Activated T-cell treated with anti-CD3 and anti-CD28 coated beads, Interleukin-2, amount 50 U/mL, for 48 hours (primary cell): ENCODE measurements at places on chromosomes 12 and 14.

GRCh38 chr12:121365416-121366062 lies 13.3 kb upstream of the ANAPC5 start:
- DNase-seq, result no peak

- no peak for DNase-seq
Measured at GRCh38 chr12:49515266-49515665, 23.6 kb upstream of the KCNH3 start.

DNA sequence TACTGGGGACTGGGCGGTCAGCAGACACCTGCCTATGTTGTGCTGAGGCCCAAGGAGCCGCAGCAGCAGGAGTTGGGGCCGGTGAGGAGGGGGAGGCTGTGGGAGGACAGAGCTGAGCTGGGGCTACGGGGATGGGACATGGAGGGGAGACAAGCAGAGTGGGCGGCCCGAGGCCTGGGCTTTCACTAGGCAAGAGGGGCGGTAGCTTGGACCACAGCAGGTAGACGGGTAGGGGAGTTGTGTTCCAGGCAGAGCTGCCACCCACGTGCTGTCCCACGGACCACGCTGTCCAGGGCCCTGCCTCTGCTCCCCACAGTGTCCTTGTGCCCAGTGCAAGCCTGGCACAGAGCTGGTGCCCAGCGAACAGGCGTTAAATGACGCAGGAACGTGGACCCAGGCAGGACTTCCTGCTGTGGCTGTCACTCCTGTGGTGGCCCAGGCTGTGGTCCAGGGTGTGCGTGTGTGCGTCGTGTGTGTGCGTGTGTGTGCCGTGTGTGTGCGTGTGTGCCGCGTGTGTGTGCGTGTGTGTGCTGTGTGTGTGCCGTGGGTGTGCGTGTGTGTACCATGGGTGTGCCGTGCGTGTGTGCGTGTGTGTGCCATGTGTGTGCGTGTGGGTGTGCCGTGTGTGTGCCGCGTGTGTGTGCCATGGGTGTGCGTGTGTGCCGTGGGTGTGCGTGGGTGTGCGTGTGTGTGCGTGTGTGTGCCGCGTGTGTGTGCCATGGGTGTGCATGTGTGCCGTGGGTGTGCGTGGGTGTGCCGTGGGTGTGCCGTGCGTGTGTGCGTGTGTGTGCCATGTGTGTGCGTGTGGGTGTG lies 6.8 kb downstream of the CEP170B start:
- no peak for DNase-seq

GRCh38 chr14:51457843-51458562 lies 193.7 kb upstream of the FRMD6 start:
- DNase-seq, result no peak

- no peak for DNase-seq
Measured at GRCh38 chr12:103933237-103933636, 3.0 kb downstream of the HSP90B1 start.

DNA sequence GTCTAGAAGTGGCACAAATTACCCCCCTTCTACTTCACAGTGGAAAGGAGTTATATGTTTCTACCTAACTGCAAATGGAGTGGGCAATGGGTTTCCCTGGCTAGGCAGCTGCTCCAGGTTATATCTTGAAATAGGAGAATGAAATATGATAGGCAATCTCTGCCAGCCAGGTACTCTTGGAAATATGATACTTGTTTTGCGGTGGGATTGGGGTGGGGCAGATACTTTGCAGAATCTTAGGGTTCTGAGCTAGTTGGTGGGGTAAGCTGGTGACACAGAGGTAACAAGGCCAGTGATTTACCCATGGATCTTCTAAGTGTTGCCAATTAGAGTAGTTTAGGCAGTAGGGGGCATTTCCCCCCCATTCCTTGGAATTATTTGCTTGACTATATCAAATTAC lies 140.1 kb downstream of the ATP23 start:
- no peak for DNase-seq

- DNase-seq, result no peak
Measured at GRCh38 chr12:111454716-111455447, 49.2 kb downstream of the SH2B3 start.

- no peak for DNase-seq
Measured at GRCh38 chr12:94488463-94488862, 28.8 kb upstream of the CEP83 start.

DNA sequence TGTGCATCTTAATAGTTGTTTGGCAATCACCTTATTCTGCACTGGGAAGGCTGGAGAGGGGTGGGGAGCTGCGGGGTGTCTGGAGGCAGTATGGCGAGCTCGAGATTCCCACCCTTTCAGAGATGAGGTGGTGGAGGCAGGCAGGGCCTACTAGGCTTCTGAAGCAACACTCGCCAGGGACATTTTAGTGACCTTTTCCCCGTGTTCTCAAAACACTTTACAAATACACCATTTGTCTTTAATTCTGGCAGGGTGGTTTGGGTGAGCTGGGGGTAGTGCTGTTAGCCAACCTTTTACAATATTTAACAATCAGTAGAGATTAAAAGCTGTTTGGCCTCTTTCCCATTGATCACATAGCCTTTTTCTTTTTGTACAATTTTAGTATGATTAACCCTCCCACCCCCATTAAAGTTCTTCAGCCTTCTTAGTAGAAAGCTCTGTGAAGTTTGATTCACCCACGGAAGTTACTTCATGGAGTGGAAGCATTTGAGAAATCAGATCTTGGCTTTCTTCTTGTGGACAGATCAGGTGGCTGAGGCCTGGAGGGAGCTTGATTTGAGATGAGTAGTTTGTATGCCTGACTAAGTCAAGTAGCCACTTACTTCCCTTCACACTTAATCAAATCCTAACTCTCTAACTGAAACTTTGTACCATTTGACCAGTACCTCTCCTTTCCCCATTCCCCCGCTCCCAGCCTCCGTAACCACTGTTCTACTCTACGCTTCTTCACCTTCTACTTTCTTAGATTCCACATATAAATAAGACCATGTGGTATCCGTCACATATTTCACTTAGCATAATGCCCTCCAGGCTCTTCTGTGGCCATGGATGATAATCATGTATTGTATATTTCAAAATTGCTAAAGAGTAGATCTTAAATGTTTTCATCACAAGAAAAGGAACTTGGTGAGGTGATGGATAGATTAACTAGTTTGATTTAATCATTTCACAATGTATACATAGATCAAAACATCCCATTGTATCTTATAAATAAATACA lies 41.0 kb downstream of the TRAF3 start:
- DNase-seq, result peak; percentile 34

- DNase-seq, result no peak
Measured at GRCh38 chr12:119409043-119409442, 74.5 kb downstream of the CCDC60 start.

GRCh38 chr12:60209521-60209920 lies 613.7 kb downstream of the SLC16A7 start:
- no peak for DNase-seq

DNA sequence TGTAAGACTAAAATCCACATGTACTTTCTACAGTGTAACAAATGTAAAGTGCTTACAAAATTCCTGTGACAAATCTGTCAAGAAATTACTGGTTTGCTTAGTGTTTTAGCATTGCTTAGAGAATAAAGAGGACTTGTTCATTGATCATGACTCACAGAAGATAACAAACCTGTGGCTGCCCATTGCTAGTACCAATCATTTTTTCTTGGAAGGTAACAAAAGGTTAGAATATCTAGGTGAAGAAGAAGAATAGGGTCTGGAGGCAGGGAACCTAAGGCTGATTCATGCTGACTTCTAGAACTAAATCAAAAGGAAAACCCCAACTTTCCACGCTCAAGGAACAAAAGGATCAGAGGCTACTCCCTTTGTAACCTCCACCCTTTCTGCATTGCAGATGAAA lies 232.7 kb upstream of the ABCD2 start:
- no peak for DNase-seq

DNA sequence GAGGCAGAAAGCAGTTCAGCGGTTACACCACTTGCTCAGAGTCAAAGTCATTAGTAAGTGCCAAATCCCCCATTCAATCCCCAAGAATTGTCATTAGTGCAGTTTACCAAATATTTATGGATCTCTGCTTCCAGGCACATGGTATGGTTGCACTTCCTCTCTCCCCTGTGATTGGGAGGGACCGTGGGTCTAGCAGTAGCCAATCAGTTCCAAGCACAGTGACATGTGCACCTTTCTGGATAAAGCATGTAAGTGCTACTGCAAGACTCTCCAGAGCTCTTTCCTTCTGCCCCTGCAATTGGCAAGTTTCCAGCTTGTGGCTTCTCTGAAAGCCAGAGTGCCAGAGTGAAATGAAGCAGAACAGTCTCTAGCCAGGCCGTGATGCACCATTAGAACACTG lies 85.3 kb upstream of the FLRT2 start:
- DNase-seq, result no peak

- DNase-seq, result no peak
Measured at GRCh38 chr12:131065801-131066200, 112.1 kb downstream of the ADGRD1 start.

GRCh38 chr12:49496417-49497360 lies 42.1 kb upstream of the KCNH3 start:
- no peak for DNase-seq

DNA sequence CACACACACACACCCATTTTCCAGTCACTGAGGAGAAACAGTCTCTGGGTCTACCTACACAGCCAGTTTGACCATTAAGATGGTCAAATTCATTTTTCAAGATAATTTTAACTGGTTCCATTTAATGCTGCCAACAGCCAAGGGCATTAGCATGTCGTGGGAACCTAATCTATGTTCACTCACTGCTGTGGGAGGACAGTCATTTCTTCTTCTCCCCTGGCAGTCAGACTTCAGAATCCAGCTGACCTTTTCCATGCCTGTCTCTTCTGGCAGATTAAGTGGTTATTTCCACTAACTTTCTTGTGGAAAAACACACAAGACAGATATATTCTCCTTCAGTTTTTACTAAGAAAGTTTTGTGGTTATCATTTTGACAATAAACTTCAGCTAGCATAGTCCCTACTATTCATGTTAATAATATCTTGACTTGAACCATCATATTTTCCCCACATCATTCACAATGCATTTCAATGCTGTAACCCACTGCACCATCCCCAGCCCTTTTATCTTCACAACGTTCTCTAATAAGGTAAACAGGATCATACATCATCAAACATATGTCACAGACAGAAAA lies 82.2 kb downstream of the DAD1 start:
- no peak for DNase-seq

DNA sequence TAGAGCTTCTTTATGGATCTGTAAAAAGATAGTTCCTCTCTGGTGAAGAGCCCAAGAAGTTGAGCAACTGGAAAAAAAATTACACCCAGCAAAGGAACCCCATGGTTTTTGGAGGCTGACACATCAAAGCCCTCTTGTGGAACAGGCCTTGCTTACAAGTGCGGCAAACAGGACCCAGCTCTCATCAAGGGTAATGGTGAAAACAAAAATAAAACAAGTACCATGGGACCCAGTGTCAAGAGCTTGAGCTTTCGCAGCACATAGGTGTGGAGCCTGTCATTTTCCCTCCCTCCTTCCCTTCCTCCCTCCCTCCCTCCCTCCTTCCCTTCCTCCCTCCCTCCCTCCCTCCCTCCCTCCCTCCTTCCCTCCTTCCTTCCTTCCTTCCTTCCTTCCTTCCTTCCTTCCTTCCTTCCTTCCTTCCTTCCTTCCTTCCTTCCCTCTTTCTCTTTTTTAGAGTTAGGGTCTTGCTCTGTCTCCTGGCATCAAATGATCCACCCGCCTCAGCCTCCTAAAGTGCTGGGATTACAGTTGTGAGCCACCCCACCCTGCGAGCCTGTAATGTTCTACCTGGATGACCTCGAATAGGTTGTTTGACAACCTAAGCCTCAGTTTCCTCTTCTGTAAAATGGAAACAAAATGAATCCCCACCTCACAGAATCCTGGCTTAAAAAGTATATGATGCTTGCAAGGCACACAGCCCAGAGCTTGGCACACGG lies 114.3 kb upstream of the RPH3A start:
- no peak for DNase-seq

DNA sequence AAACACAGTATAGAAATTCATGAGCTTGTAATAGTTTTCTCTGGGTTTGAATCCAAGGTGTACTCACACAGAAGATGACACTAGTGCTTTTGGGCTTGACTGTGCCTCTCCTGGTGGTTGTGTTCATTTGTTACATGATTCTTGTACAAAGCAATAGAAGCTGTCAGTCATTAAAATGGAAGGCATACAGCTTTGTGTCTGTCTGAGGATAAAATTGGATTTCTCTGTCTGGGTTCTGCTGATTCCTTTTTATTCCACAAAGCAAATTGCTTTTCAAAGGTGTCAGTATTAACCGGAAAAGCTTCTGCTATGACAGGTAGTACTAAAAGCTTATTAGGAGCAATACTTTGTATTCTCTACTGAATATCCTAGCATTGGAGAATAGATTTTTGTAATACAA lies 361.2 kb downstream of the SLC6A15 start:
- DNase-seq, result no peak

GRCh38 chr12:54384591-54385041 lies at the start of gene ZNF385A:
ZNF385A (minus strand) TSS chr12:54384733; CDS start chr12:54384514, 219 bp downstream.
- no peak for DNase-seq

GRCh38 chr14:103436533-103436932 lies 51.3 kb downstream of the MARK3 start:
- no peak for DNase-seq

GRCh38 chr14:103122947-103123633 lies at the start of gene TNFAIP2:
TNFAIP2 (plus strand) TSS chr14:103123461; CDS start chr14:103126458, 2,997 bp downstream.
- DNase-seq, result no peak

- no peak for DNase-seq
Measured at GRCh38 chr12:124170760-124171159, 124.1 kb upstream of the RFLNA start.

DNA sequence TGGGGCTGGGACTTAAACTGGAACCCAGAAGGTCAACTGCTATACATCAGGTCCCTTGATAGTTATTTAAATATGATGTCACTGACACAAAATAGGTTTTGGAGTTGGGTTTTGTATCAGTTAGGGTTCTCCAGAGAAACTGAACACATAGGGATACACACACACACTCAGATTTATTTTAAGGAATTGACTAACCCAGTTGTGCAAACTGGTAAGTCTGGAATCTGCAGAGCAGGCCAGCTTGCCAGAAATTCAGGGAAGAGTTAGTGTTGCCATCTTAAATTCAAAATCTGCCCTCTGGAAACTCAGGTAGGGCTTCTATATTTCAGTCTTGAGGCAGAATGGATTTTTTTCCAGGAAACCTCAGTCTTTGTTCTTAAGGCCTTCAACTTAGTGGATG lies 36.9 kb downstream of the MAPK1IP1L start:
- no peak for DNase-seq

DNA sequence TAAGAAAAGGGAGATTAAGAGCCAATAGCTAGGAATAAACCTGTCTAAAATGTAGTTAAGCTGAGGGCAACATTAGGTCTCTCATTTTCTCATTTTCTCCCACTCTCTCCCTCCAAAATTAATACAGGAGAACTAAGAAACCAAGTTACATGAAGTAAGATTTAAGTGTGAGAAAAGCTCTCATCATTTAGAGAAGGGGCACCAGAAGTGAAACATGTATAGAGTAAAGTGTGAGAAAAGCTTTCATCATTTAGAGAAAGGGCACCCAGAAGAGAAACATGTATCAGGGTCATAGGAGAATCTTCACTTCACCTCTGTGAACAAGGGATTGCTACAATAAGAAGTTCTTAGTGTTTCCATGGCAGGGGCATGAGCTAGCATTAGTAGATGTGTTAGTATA lies 132.4 kb upstream of the CNTN1 start:
- no peak for DNase-seq

DNA sequence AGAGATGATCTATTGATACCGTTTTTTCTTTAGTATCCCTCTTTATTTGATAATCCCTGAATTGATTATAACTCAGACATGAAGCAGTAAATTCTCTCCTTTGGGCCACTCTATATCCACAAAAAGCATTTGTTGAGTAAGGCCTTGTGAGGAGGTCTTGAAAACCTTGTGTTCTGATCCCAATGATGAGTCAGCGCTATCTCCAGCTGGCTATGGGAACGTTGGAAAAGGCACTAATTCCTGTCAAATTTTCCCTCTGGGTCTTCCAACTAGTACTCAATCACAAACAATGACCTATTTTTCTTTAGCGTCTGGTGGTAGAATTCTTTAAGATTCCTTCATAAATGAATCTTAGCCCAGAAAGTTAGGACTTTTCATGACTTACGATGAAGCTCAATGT lies 168.4 kb upstream of the LRIG3 start:
- DNase-seq, result no peak
